Stimulated activated CD4-positive, alpha-beta T cell treated with anti-CD3 and anti-CD28 coated beads, Interleukin-4, amount 100 ng/mL, for 24 hours (primary cell): ENCODE measurements at places on chromosomes 3 and 15.

- no peak for DNase-seq
Observed at GRCh38 chr3:79436387-79436786, 331.4 kb downstream of the ROBO1 start.

GRCh38 chr3:5788496-5788895 lies 601.0 kb downstream of the EDEM1 start:
- no peak for DNase-seq

GRCh38 chr15:47708161-47708980 lies 8.9 kb upstream of the SEMA6D start:
- DNase-seq: no peak

DNA sequence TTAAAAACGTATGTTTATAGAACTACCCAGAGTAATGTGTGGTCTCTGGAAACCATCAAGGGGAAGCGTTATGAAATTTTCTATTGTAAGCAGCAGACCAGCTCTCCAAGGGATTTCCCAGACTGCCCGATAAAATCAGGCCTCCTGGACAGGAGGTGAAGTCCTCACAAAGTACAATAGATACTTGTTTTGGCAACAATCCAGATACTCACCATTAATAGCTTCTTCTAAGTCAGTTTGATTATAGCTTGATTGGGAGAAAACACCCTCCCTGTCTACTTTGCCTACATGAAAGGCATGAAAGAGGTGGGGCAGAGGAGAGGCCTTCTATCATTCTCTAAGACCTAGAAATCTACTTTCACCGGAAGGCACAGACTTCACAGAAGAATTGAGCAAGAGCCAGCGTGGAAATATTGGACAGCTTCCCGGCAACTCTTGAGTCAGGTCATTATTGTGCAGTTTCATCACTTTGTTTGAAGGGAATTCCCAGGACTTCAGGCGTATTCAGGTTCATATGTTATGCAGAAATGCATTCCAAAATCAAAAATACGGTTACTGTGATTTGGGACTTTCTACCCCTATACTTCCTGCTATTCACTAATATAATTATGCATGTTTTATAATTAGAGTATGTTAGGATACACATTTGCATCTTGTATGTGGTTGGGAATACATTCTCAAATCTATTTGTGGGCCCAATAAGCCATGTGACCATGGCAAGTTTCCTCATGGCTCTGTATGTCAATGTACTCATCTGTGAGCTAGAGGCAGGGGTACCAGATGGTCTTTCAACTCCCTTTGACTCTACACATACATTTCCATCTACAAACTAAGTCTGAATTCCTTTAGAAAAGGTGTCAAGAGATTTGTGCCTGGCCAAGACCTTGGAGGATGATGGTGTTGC lies 103.5 kb downstream of the CD47 start:
- no peak for DNase-seq

- no peak for DNase-seq
Observed at GRCh38 chr15:79602180-79602579, 170.0 kb downstream of the MINAR1 start.

GRCh38 chr3:35088943-35089342 lies 550.4 kb upstream of the ARPP21 start:
- DNase-seq: no peak

GRCh38 chr3:169497567-169498257 lies 165.8 kb downstream of the MECOM start:
- DNase-seq: no peak

- DNase-seq: no peak
Observed at GRCh38 chr3:136621628-136622027, 130.6 kb downstream of the STAG1 start.

DNA sequence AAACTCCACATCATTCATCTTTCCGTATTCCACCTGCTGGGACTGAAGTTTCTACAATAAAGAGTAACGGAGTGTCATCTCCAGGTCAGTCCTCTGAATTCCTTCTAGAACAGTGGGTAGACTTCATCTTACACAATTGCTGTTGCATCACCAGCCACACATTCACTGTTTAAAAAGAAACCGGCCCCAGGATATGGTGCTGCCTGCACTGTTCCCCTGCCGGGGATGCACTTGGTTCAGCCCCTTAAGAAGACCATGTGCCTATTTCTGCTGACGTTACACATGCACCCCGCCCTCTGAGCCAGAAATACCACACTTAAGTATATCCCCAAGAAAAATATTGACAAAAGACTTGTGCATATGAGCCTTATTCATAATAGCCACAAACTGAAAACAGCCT lies 233.4 kb downstream of the FEZF2 start:
- DNase-seq: no peak

- DNase-seq: no peak
Observed at GRCh38 chr3:3351226-3351625, 171.7 kb upstream of the CRBN start.

- DNase-seq: peak; percentile 75
Observed at GRCh38 chr15:59299929-59300617, 72.6 kb downstream of the MYO1E start.

DNA sequence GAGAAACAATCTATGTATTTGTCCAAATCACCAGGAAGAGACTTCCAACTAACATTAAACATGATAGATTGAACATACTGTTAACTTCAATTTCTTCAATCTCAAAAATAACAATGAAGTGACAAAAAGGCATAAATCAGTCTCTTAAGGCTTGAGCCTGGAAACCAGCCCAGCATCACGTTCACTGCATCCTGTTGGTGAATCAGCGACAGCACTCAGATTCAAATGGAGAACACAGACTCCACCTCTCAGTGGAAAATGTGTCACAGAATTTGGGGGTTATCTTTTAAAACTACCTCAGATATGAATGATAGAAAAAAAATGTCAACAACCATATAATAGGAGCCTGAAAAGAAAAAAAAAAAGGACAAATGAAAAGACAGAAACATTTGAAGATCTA lies 212.0 kb downstream of the MINAR1 start:
- DNase-seq: no peak

- no peak for DNase-seq
Observed at GRCh38 chr3:171797265-171797679, 13.0 kb downstream of the PLD1 start.

DNA sequence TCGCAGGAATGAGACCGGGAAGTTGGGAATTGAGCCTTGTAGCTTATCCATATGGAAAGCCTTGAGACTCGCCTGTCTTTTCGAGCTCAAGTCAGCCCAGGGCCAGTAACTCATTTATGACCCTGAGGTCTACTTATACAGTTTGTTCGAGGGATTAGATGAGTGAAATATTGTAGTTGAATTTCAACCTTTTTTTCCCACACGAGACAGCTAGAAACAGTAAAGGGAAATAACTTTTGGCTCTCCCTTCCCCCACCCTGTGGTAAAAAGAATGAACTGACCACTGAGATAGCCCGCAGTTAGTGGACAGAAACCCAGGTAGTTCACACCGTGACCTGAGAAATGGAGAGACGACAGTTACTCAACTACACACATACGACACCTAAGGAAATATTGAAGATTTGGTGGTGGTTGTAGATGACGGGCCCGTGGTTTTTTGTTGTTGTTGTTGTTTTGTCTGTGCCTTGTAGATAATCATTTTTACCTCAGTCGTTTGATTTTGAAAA lies 841 bp downstream of the EIF3J start:
- DNase-seq: no peak

DNA sequence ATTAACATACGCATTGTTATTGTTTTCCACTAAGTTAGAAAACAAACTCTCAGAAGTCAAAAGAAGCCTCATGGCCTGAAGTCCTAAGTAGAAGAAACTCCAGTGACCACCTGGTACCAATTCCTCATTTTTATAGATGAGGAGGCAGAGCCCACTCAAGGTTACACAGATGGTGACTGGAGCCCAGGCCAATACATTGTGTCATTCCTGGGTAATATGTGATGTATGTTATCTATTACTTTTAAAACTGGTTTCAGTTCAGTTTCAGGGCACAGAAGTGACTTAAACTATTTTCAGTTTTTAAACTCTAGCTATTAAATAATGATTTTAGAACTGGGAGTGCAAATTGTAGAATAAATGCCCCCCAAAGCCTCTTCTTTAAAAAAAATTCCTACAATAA lies 66.7 kb upstream of the STXBP5L start:
- no peak for DNase-seq

DNA sequence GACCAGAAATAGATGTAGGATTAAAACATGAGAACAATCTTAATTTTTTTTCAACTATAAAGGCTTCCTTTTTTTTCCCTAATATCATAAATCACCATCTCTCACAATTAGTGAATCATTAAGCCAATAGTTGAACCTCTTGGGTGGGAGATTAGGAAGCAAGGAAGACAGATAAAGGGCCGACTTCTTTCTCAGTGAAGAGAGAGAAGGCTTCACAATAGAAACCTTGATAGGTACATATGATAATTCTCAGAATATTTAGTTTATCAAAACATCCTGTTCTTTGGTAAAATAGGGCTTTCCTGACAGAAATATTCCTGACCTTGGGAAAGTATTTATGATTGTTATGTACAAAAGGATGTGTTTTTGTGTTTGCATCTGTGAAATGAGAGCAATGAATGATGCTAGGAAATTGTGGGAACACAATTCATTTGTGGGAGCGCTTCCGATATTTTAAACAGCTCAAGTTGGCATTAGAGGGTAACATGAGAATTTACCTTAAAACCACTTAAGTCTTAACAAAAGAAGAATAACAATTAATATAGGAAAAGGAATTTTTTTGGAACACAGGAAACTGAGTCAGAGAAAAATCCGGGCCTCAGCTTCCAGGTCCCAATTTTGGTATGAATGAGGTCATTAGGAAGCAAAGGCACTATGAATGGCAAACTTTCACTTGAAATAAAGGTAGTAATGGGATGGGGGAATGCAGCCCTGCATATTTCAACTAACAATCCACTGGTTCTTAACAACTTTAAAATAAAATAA lies 263.2 kb upstream of the TGFBR2 start:
- no peak for DNase-seq

DNA sequence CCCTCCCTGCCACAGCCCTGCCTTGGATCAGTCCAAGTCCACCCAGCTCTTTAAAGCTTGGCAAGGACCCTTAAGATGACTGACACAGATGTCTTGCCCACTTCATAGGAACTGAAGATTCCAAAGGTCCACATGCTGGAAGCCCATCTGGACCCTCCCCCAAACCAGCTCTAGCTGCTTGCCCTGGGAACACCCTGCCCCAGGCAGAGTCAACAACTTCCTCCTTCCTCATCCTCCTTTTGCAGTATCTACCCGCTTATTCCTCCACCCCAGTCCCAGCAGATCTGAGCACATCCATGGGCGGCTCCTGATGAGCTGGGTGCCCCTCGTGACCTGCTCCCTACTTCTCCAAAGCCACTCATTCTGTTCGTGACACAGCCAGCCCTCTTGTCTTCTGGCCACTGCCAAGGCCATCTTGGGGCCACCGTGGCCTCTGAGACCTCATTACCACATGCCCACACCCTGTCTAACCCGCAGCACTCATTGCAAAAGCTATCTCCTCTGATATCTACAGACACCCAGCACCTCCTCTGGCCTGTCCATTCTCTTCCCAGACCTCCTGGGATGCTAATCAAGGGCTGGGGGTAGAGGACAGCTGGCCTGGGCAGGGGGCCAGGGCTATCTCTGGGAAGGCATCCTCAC lies 2.0 kb upstream of the PFKFB4 start:
- no peak for DNase-seq

- DNase-seq: no peak
Observed at GRCh38 chr15:34812369-34812768, 17.0 kb upstream of the ACTC1 start.

GRCh38 chr15:73273181-73274002 lies 95.4 kb downstream of the HCN4 start:
- DNase-seq: peak; percentile 57

GRCh38 chr3:101890716-101891115 lies 41.4 kb downstream of the NFKBIZ start:
- DNase-seq: no peak

DNA sequence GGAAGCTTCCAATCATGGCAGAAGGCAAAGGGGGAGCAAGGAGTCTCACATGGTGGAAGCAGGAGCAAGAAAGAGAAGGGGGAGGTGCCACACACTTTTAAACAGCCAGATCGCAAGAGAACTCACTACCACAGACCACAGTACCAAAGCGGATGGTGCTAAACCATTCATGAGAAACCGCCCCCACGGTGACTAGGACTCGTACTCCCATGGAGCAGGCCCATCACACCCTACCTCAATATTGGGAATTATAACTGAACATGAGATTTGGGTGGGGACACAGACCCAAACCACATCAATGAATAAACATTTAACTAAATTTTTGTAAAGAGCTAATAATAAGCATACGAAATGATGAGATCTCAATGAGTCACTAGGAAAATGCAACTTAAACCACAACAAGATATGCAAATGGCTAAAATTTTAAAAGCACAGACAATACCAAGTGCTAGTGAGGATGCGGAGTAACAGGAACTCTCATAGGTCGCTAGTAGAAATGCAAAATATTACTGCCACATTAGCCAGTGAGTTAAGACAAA lies 10.0 kb downstream of the MRPS25 start:
- peak; percentile 82 for DNase-seq

GRCh38 chr15:51904421-51904820 lies 67.2 kb downstream of the LEO1 start:
- DNase-seq: no peak

DNA sequence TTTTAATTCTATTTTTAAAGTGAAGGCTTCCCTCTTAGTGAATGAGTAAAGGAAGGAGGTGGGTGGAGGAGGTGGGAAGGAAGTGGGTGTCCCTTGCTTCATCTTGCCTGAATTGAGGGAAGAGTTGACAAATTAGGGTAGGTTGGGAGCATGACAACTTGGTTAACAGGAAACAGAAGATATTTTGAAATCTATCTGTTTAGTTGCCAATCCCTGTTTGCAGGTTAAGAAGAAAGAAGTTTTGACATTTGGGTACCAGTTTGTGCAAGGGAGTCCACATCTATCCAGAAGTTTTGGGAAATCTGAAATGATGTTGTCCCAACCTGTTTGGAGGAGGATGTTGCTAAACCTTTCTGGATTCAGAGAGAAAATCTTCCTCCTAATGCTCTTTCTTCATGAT lies 204.1 kb upstream of the SUCLG2 start:
- DNase-seq: no peak

- no peak for DNase-seq
Observed at GRCh38 chr3:133268726-133269134, 131.1 kb upstream of the BFSP2 start.

DNA sequence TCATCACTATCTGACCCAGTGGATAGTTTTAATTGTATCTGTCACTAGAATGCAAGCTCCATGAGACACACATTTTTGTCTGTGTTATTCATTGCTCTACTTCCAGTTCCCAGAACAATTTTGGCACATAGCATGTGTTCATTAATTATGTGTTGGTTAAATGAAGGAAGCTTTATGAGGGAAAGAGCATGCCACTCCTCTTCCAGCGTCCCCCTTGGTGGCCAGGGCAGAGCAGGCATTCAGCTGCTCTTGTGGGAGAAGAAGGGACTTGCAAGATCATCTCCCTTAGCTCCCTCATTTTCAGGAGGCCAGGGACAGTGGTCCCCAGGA lies 489 bp upstream of the GALNT15 start:
- no peak for DNase-seq
